Brain (organoid and tissue), 16 donors: ENCODE measurements at places on chromosomes 2 and 18. TPM values are rescaled to one million over a fixed set of nuclear protein-coding genes. Genes with fewer than 3 reads are reported as not detected.

The AQP12A gene
- not detected for polyA plus RNA-seq

The PLEKHH2 gene
- polyA plus RNA-seq: 1.0 TPM

The PLGLB1 gene
- 1.0 TPM for polyA plus RNA-seq

The PRKCE gene
- 6.0 TPM for polyA plus RNA-seq

The GULP1 gene
- polyA plus RNA-seq: 0.73 TPM

The ALPG gene
- not detected for polyA plus RNA-seq
